HEK293T (cell line): ENCODE measurements at places on chromosomes 16 and 17.
A peak's percentile ranks its signal among the peaks of the same experiment; 100 is the strongest.

GRCh38 chr17:49343273-49343672 is 18.8 kb downstream of the ZNF652 start:
- no peak for DNase-seq

DNA sequence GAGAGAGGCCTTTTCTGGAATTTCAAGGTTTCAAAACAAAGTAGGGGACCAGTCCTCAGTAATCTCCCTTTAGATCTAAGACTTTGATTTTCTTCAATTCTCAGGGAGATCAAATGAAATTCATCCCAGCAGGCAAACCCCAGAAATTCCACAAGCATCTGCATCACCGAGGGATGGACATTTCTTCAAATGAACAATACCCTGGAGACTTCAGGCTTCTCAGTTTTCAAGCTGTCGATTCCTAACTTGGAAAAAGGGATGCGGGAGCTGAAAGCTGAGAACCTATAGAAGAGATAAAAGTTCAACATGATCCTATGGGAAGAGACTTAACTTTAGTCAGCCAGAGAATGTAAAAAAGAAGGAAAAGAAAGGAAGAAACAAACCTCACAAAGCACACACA is 296.9 kb upstream of the CDH5 start:
- DNase-seq, result no peak

DNA sequence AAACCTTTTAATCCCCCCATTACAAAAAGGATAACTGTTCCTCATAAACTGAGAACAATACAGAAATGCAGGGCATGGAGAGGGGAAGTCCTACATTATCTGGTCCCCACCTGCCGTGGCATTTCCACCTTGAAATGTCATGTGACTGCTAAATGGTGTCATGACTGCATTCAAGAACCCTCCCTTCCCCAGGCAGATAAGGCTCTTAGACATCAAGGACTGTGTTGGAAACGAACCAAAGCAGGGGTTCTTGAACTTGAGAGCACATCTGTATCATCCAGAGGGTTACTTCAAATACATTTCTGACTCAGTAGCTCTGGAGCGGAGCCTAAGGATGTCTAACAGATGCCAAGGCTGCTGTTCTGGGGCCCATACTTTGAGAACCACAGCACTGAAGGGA is 18.4 kb downstream of the CMTM3 start:
- no peak for DNase-seq

DNA sequence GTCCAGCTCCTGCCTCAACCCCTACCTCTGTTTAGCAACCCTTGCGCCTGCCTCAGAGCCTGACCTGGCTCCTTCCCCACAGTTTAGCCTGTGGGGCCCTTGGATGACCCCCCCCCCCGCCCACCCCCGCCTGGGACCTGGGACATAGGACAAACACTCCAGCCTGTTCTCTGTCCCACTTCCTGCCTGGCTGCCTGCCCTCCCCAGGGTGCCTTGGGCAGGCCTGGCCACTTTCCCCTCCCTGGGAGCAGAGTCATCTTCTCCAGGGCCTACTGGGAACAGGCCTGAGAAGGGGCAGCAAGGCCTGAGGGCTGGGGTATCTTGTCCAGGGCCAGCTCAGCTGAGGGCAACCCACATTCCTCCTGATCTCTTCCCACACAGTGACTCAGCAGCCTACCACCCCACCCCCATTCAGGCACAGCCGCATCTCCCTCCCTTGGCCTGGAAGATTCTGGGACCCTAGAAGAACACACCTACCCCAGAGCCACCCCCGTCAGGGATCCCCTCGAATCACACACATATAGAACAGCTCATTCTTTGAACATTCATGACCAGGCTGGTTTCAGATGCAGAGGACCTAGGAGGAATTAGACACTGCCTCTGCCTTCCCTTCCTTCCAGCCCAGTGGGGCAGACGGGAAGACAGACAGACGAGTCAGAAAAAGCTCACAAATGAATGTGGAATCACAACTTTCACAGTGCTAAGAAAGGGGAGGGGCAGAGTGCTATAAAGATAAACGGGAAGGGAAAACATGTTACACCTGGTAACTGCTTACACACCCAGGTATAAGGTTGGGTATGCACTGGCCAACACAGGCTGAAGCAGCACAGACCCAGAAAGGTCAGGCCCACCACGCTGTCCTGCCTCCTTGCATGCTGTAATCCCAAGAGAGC is 6.0 kb downstream of the FHOD1 start:
- no peak for DNase-seq

GRCh38 chr17:31364012-31364411 is 27.5 kb upstream of the RAB11FIP4 start:
- no peak for DNase-seq

GRCh38 chr16:89711601-89712273 is 9.0 kb downstream of the VPS9D1 start:
- DNase-seq, result peak; percentile 92

GRCh38 chr17:81684442-81684911 is 666 bp downstream of the HGS start:
- no peak for DNase-seq

GRCh38 chr17:19311421-19312215 is 50.9 kb downstream of the B9D1 start:
- no peak for DNase-seq

GRCh38 chr17:74822939-74823367 is 36.7 kb downstream of the GRIN2C start:
- DNase-seq, result no peak

DNA sequence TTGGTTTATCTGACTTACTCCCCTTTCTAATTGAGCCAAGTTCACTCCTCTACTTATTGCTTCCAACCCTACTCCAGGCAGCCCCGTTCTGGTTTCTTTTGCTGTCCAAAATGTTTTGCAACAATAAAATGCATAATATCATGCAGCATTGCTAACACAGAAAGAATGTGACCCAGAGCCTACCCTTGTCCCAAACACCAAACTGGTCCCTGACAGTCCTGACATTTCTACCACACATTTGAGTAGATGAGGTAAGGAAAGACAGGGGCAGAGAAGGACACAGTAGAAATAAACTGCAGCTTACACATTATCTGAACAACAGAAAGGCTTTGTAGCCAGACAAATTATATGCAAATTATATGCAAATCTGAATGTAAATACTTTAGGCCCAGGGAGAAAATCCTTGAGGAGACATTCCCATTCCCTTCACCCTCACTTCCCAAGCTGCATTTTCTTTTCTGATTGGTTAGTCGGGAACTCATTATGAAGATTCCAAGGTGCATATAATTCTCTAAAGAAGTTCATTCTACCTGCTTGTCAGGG is 31.6 kb downstream of the SOX9 start:
- no peak for DNase-seq

GRCh38 chr17:40645943-40646342 is 1.7 kb downstream of the SMARCE1 start:
- no peak for DNase-seq

GRCh38 chr17:64320613-64321553 is 57.8 kb upstream of the TEX2 start:
- peak; percentile 89 for DNase-seq

- no peak for DNase-seq
Measured at GRCh38 chr17:63452962-63453551, 7.0 kb upstream of the CYB561 start.

DNA sequence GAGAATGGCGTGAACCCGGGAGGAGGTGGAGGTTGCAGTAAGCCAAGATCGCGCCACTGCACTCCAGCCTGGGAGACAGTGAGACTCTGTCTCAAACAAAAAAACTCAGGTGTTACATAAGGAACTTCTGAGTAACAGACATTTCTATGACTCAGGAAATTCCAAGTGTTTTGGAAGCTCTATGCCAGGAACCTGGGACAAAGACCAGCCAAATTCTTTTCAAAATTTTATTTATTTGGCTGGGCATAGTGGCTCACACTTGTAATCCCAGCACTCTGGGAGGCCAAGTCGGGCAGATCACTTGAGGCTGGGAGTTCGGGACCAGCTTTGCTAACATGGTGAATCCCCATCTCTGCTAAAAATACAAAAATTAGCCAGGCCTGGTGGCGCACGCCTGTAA is 5.2 kb upstream of the SH2B1 start:
- DNase-seq, result no peak

DNA sequence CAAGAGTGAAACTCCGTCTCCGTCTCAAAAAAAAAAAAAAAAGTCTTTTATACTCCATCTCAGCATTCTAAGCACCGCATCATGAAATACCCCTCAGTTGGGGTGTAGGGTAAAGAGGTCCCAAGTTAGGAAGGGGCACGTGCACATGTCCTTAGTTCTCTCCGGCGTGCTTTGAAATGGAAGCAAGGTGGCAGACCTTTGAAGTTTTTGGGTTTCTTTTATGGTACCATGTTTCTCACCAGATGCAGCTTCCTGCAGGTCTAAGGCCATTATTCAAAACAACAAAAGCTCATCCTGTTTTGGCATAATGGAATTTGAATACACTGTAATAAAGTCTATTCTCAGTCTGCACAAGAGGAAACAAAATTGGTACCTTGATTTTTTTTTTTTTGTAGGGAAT is 9.6 kb downstream of the EMC8 start:
- no peak for DNase-seq

GRCh38 chr16:47047524-47048203 is 74.2 kb upstream of the DNAJA2 start:
- no peak for DNase-seq

DNA sequence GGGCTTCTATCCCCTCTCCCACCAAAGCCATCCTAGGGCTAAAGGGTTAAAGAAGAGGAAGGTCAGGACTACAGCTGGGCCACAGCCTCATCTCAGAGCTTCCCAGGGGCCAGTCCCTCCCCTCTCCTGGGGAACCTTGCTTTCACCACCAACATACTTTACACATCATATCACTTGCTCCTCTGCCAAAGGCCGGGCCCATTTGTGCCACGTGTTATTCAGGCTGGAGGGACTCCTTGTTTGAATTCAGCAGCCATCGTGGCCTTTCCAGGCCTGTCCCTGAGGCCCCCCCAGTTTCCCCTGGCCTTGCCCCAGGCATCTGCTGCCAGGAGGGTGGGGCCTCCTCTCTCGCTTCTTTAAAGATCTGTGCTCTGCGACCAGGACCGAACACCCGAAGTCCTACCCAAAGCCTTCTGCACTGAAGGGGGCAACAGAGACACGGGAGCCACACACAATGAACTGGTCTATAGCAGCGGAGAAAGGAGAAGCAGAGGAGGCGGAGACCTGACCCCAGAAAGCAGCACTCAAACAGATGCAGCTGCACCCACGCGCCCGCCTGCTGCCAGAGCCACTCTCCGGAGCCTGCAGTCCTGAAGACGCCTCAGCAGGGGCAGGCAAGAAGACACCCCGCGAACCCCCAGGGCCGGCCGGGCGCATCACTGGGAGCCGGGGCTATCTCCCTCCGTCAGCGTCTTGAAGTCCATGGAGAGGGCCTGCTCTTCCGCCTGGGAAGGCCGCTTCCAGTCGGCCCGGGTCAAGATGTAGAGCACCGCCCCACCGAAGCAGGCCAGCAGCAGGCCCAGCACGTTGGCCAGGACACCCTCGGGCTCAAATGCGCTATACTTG is 12.1 kb downstream of the CYB561 start:
- DNase-seq, result no peak

GRCh38 chr17:746783-747629 is 5.1 kb downstream of the GEMIN4 start:
- DNase-seq, result no peak

DNA sequence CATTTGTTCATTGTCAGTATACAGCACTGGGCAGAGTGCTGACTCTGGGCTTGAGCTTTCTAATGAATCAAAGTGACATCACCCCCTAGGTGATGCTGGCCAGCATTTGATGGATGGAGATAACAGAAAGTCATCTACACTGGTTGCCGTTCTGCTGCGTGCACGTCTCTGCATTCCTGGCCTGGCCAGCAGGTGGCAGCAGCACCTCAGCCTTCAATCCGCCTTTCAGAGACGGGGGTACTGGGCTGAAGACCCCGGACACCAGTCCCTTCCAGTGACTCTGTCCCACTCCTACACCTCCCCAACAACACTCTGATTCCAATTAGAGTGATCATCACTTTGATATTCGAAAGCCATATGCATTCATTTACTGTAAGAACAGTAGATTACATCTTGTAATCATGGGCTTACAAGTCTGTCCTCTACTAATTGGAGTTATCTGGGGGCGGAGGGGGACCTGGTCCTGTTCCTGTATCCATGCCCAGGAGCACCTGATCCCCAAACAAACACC is 6.0 kb downstream of the CPSF4L start:
- peak; percentile 78 for DNase-seq

GRCh38 chr16:23930791-23931190 is 95.0 kb downstream of the PRKCB start:
- DNase-seq, result no peak

GRCh38 chr17:81042606-81043005 is 7.7 kb downstream of the BAIAP2 start:
- DNase-seq, result no peak

GRCh38 chr17:50660042-50660886 is 25.6 kb downstream of the ABCC3 start:
- no peak for DNase-seq

- peak; percentile 4 for DNase-seq
Measured at GRCh38 chr17:7636163-7636562, 6.2 kb downstream of the SHBG start.

DNA sequence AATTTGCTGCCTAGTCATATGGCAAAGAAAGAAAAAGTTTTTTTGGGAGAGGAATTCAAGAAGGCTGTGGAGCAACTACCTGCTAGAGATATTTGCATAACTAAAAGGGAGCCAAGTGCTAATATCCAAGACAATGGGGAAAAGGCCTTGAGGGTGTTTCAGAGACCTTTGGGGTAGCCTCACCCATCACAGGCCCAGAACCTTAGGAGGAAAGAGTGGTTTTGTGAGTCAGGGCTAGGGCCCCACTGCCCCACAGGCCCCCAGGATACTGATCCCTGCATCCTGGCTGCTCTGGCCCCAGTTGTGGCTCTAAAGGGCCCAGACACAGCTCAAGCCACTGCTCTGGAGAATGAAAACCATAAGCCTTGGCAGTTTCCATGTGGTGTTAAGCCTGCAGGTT is 41.9 kb upstream of the SDK2 start:
- DNase-seq, result no peak

DNA sequence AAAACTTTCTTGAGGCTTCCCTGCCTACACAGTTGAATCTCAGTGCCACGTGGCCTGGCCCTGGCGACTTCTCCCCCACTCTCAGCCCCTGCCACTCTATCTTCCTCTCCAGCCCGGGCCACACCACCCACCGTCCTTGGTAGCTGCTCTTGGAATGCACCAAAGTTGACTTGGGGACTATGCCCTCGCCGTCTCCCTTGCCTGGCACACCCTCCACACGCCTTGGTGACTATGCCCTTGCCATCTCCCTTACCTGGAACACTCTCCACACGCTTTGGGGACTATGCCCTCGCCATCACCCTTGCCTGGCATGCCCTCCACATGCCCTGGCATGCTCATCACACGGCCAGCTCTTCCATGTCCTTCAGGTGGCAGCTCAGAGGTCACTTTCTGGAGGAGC is 15.5 kb upstream of the TVP23A start:
- DNase-seq, result no peak

GRCh38 chr17:79080349-79080748 is 5.7 kb downstream of the ENGASE start:
- DNase-seq, result no peak

DNA sequence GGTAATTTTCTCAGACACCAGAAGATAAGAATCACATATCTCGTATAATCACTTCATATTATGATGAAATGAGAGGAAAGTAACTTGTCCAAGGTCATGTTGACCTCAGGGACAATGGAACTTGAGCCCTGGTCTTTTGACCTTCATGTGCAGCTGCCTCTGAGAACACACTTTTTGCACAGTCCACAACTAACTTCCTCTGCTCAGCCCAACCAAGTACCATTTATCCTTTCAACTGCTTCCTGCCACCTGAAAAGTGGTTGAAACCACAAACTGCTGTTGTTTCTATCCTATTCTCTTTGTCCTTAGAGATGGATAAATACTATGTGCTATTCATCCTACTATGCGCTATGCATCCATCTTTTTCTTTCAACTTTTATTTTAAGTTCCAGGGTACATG is 2.3 kb upstream of the CCL1 start:
- no peak for DNase-seq

- DNase-seq, result no peak
Measured at GRCh38 chr17:79533116-79533515, 77.7 kb downstream of the RBFOX3 start.
